ENCODE measurements at places on chromosomes 1 and 21.

DNA sequence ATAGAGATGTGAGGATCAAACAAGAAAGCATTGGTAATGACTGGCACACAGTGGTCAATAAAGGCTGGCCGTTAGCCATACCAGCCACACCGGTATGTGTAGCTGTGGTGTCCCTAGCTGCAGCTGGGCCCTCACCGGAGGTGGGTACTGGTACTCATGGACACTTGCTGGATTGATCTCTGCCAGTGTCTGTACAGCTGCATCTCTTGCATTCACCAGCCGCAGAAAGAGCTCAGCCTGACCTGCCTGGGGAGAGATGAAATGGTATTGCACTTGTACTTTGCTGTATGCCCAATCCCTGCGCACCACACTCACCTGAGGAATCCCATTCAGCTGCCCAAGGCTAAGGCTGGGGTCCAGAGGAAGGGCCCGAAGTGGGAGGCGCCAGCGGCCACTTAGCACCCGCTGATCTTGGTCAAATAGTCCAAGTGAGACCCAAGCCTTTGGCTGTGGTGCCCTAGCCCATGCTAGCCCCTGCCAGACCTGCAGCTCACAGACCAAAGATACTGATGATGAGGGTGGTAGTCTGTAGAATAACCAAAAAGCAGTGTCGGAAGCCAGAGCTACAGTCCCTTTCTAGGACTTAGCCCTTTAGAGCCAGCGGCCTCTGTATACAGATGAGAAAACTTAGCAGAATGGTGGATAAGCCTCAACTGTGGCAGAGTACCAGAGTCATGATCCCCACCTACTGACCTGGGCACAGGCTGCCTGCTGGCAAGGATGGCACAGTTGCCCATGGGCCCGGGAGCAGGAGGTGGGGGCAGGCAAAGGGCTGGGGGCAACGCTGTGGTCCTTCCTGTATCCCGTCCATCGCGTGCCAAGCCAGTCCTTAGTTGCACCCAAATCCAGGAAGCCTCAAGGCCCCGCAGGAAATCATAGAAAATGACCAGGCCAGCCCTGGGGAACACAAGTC, 3.0 kb downstream of the CCDC17 start:
- no peak for DNase-seq

- no peak for DNase-seq
These were observed 15.7 kb upstream of the FGR start for GRCh38 chr1:27650539-27651175.

- no peak for DNase-seq
These were observed 88.1 kb upstream of the ARHGEF16 start for GRCh38 chr1:3366126-3367051.

GRCh38 chr21:43921571-43921978, 56.6 kb downstream of the AGPAT3 start:
- DNase-seq: no peak

GRCh38 chr21:45573452-45574035, 31.3 kb upstream of the SLC19A1 start:
- DNase-seq: no peak

DNA sequence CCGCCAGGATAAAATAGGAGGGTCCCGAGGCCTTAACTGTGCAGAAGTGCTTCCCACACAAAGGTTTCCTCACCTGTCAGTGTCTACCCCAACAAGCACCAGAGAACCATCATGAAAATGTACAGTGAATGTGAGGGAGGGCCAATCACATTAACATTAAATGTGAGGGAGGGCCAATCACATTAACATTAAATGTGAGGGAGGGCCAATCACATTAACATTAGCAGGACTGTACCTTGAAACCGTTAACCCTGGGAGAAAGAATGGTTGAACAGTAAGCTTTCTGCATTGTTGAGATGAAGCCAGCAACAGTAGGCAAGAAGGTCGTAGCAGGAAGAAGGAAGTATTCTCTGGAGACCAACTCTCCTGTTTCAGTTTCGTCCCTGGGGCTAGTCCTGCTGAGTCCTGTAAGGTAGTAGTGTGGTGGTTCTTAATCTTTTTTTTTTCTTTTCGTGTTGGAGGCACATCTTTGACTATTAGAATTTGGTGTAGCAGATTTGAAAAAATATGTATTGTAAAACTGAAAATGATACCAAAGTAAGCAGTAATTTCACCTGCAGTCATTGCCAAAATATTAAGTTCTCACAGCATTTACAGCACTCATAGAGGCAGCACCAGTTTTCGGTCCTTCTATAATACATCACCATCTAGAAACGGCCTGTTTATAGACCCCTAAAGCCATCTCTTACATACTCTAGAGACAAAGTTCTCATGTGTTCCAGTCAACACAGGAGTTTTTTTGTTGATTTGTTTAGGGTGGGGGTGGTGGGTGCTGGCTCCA, 98.6 kb upstream of the PPP2R5A start:
- no peak for DNase-seq

DNA sequence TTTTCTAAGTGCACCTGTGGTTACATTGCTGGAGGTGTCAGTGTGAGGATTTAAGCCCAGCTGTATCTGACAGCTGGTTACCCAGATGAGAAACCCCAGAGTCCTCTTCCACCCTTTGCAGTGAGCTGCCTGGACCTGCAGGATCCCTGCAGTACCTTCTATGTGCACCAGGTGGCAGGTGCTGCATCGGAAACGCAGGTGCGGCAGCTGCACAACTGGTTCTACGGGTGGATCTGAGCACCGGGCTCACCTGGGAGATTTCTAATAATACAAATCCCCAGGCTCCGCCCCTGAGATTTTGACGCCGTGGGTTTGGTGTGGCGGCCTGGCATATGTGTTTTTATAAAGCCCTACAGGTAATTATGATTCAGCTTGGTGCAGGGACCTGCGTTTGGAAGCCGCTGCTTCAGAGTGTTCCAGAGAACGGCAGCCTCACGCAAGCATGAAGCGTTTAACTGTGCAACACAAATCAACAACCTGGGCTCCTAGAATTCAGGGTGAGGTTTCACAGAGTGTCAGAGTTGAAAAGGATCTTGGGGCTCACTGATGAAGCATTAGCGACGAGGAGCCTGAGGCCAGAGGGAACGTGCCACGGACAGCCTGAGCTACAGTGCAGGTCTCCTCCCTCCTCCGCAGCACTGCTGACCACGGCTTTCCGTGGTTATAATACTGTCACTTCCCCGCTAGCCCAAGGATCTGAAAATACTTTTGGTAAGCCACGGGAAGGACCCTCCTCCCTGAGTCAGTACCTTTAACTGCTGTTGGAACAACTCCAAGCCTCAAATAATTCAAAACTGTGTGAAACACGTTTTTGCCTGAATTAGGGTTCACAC, 96.7 kb upstream of the TRABD2B start:
- peak; percentile 66 for DNase-seq

DNA sequence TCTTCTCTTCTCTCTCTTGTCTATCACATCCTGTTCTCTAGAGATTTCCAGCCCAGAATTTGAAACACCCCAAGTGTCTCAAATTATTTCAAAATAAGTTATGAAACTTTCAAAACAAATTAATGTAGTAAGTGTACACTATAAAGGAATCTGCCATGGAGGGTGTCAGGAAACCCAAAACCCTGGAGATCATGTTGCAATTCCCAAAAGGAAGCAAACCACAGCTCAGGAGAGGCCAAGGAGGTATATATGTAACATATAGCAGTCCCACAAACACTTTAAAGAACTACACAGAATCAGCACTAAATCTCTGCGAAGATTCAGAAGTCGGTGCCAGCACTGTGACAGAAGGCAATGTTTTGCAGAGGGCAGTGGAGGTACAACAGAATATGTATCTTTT, 26.6 kb downstream of the PTPN14 start:
- no peak for DNase-seq

DNA sequence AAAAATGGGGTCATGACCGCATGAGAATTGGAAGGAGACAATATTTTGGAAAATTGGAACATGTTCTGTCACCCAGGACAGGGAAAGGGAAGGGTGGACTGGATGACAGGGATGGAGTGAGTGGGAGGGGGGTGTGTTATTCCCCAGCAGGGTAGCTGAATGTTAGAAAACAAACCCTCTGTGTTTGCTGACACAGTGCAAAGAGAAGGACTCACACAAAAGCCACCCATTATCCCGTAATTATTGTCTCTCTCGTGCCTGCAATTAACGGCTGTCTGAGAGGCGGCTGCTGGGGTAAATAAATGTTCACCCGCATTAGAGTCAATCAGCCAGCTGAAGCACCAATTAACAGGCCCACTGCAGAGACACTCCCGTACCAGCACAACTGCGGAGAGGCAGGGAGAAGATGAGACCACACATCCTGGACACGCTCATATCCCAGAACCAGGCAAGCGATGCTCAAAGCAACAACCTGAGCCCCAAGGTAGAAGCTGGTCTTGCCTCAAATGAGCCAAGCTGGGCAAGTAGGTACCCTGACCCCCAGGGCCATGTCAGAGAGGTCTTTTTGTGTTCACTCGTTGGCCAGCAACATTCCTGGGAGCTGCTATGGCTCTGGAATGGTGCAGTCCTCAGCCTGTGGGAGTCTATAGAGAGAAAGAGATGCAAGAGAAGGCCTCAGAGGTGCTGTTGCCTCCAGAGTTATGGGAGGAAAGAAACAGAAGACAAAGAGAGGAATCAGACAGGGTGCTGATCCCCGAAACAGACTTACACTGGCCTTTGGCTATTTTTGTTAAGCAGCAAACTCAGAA, 19.4 kb downstream of the PLEKHA6 start:
- DNase-seq: no peak

GRCh38 chr1:84267476-84267875, 34.0 kb upstream of the SAMD13 start:
- no peak for DNase-seq

GRCh38 chr1:94755675-94756074, 64.5 kb upstream of the SLC44A3 start:
- no peak for DNase-seq

DNA sequence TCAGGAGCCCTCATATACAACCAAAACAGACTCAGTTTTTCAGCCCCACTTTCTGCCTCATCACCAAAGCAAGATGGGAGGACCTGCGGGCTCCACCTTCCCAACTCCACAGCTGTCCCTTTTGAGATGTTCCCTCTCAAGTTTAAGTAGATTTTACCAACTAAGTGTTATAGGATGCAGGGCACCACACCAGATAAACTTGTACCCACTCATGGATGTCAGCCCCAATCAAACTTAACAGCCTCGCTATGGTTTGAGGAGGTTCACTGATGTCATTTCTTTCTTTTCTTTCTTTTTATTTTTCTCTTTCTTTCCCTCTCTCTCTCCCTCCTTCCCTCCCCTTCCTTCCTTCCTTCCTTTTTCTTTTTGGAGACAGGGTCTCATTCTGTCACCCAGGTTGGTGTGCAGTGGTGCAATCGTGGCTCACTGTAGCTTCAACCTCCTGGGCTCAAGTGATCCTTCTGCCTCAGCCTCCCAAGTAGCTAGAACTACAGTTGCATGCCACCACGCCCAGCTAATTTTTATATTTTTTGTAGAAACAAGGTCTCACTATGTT, 13.4 kb downstream of the CD58 start:
- DNase-seq: no peak

- DNase-seq: no peak
These were observed 630.3 kb downstream of the AMY1C start for GRCh38 chr1:104380003-104380402.

Data from stimulated activated CD4-positive, alpha-beta T cell treated with anti-CD3 and anti-CD28 coated beads, Interleukin-4, amount 100 ng/mL, for 48 hours (primary cell).